ENCODE measurements at places on chromosomes 7 and 10. TPM values are rescaled to one million over a fixed set of nuclear protein-coding genes. Genes with fewer than 3 reads are reported as not detected.

ADD3 gene
- 128 TPM for total RNA-seq

PHKG1 gene
- 16.7 TPM for total RNA-seq

BMI1 gene
- 32.3 TPM for total RNA-seq

DOCK4 gene
- total RNA-seq, result 40.8 TPM

GRCh38 chr10:72702868-72703581 lies 11.1 kb downstream of the MCU start:
- no peak for DNase-seq

DNA sequence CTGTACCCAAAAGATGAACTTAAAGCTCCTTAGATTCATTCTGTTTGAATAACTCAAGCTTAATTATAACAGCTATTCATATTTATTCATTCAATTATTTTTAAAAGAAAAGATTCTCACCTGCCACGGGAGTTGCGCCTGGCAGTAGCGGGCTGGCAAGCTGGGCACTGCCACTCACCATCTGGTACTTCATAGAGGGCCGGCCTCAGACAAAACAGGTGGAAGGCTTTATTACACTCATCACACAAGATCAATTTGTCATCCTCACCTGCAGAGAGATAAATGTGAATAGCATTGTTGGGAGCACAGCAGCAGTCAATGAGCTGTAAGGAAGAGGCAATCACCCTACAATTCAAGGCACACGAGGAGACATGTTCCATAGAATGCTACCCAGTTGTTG lies 15.8 kb downstream of the FZD9 start:
- no peak for DNase-seq

DNA sequence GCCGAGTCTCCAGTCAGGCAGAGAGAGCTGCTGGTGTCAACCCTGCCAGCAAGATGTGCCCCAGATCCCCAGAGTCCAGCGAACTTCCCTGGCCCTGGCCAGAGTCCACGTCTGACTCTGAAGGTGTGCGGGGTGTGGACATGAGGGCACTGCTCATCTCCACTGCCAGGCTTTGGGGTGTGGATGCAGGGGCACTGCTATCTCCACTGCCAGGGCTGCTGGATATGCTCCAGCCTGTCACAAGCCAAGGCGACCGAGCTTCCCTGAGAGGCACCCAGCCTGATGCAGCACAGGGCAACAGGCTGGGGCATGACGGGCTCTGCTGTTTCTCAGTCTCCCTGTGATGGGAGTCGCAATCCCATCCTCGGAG lies 596.8 kb downstream of the PTPRN2 start:
- no peak for DNase-seq
